ENCODE measurements at places on chromosomes 4 and X.

DNA sequence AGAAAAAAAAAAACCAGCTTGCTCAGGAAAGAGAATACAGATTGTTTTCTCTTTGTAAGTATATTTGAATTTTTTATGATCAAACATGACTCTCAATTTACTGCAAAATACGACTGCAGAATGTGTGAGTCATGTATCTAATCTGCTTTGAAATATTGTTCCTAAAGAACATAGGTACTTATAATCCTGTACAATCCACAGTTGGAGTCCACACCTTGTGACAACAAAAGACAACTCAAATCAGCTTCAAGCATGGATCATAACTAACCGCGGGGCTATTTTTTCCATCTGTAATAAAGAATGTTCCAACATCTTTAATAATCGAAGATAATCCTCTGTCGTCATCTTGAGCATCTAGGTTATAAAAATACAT is 77.8 kb upstream of the STIM2 start:
- DNase-seq, result no peak

DNA sequence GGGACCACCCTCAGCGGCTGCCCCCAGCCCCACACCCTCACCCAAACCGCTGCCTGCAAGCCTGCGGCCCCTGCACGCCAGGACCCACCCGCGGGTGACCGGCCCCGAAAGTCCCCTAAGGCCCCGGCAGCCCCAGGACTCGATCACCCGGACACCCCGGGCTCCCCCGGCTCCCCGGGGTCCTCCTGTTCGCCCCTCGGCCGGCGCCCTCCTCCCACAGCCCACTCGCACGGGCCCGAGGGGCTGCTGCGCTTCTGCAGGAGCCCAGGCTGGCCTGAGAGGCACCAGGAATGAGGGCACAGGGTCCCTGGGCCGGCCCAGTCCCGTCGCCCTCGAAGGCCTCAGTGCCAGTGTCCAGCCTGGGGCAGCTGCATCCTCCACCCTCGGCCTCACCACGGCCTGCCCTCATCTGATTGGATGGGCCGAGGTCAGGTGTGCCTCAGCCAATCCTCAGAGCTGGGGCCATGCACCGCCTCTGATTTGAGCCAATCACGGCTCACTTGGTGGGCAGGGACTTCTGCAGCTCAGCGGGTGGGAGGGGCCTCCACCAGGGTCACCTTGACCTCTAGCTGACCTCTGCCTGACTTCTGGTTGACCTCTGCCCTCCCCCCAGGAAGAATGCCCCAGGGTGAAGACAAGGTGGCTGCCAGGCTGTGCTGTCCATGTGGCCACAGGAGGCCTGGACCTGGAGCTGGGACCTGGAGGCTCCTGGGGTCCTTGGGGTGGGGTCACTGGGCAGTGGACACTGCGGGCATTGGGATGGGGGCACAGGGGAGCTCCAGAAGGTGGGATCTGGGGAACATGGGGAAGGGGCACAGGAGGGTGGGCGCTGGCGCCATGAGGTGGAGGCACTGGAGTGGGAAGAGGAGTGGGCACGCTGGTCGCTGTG is 97.6 kb upstream of the NKX1-1 start:
- DNase-seq, result peak; percentile 78

- peak; percentile 87 for DNase-seq
Observed at GRCh38 chr4:1310031-1310795, 20.5 kb downstream of the MAEA start.

DNA sequence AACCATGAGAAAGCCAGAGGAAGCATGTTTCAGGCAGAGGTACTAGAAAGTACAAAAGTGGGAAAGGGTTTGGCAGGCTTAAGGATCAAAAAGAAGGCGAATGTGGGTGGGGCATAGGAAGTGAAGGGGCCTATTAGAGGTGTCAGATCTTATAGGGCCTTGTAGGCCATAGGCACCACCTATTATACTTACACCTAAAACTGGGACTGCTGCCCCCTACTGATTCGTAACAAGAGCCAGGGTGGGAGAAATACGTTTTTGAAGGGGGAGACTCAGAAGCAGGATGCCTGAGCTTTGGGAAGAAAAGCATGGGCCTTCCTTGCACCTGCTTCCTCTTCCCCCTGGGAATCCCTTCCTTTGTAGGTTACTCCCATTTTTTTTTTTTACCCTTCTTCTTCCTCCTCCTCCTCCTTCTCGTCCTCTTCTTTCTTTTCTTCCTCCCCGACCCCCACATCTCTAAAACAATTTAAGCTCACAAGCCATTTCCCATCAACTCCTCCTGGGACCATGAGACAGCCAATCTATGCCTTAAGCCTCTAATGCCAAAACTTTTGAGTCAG is 40.7 kb upstream of the GPC3 start:
- DNase-seq, result no peak

DNA sequence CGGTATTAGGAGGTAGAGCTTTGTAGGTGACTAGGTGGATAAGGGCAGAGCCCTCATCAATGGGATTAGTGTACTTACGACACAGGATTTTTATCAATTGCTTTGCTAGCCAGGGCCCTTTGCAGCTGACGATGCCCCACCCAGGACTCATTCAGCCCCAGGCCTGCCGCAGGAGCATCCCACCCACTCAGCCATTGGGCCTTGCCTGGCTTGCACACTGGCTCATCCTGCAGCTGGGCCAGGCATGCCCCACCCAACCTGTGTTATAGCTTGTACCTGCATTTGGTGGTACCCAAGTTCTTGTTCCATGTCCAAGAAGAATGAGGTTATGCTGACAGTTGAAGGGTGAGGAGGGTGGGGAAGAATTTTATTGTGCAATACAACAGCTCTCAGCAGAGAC is 317.5 kb downstream of the PPARGC1A start:
- no peak for DNase-seq

DNA sequence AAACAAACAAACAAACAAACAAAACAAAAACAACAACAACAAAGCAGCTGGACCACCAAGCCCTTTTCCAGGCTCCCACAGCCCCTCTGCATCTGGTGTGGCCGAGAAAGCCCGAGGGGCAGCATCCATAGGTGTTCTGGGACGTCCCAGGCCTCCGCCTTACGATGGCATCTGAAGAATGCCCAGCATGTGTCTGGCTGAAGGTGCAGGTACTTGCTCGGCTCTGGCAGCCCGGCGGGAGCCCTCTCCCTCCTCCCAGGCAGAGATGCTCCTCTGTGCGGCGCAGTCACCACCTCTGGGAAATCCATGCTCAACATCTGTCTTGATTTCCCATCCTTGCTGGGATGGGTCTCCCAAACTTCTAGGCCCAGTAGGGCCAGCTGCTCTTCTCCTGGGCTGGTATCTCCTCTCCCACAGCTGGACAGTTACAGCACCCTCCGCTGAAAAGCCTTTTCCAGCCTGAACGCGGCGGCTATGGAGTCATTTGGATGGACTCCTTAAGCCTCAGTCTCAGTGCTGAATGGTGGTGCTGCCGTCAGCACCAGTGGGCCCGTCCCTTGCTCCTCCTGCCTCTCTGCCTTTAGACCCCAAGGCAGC is 4.3 kb downstream of the PSAPL1 start:
- DNase-seq, result peak; percentile 67

DNA sequence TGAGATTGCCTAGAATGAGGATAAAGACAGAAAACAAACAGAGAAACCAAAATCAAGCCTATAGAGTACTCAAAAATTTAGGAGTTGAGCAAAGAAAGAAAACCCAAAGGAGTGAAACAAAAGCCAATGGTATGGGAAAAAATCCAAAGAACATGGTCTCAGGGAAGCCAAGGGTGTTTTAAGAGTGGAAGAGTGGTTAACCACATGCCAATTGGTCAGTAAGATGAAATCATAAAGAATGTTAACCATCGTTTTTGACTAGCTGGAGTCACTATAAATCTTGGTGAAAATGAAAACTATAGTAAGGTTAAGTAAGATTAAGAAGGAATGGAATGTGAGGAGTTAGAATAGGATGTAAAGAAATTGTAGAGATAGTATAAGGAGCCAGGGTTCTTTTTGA is 64.7 kb upstream of the RPL34 start:
- DNase-seq, result no peak

DNA sequence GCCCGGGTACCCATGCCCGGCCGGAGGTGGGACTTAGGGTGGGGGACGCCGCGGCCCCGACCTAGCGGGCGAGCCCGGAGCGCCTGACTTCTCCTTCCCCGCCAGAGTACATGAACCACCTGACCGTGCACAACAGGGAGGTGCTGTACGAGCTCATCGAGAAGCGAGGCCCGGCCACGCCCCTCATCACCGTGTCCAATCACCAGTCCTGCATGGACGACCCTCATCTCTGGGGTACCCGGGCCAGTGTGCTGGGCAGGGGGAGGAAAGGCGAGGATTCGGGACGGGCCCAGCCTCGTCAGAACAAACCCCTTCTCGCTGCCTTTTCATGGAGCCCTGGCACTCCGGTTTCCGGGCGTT is 622 bp downstream of the TAFAZZIN start:
- peak; percentile 90 for DNase-seq

Measured in osteoblast (primary cell).